ENCODE measurements at places on chromosomes 5 and 9.

DNA sequence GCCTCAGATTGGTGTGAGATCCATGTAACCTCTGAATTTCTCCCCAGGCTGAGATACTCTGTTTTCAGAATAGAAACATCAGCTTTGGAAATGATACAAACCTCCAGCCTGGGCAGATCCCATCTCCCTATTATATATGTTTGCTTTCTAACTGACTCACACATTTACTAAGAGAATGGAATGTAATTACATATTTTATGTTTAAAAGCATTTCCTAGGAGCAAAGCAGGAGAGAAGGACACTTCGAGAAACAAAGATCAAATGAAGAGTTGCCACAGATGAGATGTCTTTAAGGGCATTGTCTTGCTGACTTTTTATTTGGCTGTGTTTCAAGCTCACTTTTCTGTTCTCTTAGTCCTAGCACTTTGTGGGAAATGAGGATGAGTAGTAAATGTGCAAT, 96.3 kb downstream of the CDH18 start:
- no peak for DNase-seq

- no peak for DNase-seq
Observed at GRCh38 chr5:144276034-144276822, 105.6 kb downstream of the KCTD16 start.

DNA sequence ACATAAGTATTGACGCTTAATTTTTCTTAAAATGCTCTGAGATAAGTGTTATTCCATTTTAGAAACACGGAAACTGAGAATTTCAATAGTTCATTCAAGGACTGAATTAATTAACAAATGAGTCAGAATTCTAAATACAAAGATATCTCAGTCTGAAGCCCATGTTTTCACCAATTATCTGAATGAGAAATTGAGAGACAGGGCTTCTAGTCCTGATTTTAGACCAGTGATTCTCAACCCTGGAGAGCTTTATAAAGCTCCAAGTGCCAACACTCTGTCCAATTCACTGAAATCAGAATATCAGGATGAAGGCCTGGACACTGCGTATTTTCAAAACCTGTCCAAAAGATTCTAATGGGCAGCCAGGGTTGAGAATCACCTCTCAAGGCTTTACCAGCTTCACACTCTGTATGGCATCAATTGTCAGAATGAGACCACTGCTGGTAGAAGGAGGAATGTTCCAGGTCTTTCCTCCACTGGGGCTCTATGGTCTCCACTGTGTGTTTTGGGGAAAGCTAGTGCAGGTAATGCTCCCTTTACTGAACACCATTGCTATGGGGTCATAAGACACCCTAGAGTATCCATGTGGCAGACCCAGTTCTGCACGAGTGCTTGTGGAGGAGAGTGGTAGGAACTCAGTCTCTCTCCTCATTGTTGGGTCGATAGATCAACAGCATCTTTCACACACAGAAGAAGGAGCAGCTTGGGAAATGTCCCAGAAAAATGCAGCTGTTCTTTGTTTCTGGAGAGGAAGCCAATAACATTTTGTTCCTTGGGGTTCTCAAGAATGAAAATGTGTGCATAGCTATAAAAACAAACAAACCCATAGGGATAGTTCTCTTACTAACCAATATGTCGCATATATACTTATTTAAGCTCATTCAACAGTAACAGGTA, 99.7 kb upstream of the OSMR start:
- no peak for DNase-seq

GRCh38 chr9:27538647-27539046, 9.0 kb upstream of the MOB3B start:
- DNase-seq, result no peak

GRCh38 chr5:39479537-39479936, 54.8 kb upstream of the DAB2 start:
- DNase-seq, result no peak

DNA sequence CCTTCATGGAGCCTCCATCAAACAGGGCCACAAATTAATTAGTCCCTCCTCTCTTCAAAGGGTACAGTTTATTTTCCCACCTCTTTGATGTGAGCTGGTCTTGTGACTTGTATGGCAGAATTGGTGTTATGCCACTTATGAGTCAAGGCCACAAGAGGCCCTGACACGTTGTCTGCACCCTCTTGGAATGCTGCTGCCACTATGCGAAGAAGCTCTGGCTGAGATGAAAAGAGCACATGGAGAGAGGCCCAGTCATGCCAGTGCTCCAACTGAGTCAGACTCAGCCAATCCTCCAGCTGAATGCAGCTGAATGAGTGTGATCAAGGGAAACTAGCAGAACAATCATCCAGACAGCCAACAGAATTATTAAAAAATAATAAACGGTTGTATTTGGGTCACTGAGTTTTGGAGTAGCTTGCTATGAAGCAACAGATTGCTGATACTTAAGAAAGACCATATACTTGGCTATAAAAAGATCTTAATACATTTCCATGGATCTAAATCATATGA, 128.3 kb downstream of the MARCHF11 start:
- DNase-seq, result no peak

DNA sequence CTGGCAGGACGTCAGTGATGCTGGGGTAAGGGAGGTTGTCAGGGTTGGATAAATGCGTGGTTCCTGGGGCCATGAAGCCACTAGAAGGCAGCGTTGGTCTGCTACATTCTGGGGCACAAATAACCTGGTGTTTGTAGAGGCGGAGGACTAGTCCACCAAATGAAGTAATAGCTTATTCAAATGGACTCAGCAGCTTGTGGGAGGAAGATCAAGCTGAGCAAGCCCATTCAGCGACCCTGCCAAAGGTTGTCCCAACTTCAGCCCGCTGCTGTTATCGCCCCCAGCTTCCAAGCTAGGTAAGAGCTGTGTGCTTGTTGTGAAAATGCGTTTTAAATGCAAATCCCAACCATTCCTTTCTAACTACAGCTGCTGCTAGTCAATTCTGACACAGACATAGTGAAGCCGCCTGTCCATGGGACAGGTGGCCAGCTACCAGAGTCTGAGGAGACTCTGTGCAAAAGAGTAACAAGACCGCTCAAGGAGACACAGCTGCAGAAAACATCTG, 7.6 kb upstream of the FAM240B start:
- no peak for DNase-seq

DNA sequence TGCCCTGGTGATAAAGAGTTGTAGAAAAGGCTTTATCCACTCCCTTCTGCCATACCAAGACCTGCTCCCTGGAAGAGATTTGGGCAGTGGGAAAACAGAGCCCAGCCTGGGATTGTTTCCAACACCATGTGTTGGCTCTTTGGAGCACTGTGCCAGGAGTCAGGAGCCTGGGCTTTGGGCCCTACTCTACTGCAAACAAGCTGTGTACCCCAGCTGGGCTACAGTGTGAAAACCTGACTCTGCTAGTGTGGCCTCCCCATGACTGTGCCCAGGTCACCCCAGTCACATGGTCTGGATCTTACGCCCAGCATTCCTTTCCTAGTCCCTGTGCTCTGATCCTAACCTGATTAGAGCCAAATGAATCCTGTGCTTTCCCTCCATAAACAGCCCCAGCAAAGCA, 39.3 kb upstream of the SHB start:
- peak; percentile 43 for DNase-seq

DNA sequence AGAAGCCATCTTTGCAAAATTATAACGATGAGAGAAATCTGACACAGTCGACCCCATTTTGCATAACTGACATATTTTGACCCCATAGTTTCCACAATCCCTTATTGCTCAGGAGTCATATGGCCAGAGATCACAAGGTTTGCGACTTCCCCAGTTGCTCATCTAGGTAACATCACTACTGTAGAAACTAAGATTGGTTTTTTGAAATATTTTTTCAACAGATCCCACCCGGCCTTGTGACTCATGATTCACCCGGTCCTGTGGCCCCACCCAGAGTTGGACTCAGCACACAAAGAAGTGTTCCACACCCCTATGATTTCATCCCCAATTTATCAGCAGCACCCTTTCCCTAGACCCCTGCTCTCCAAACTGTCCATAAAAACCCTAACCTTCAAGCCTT, 50.2 kb downstream of the TIMD4 start:
- no peak for DNase-seq

DNA sequence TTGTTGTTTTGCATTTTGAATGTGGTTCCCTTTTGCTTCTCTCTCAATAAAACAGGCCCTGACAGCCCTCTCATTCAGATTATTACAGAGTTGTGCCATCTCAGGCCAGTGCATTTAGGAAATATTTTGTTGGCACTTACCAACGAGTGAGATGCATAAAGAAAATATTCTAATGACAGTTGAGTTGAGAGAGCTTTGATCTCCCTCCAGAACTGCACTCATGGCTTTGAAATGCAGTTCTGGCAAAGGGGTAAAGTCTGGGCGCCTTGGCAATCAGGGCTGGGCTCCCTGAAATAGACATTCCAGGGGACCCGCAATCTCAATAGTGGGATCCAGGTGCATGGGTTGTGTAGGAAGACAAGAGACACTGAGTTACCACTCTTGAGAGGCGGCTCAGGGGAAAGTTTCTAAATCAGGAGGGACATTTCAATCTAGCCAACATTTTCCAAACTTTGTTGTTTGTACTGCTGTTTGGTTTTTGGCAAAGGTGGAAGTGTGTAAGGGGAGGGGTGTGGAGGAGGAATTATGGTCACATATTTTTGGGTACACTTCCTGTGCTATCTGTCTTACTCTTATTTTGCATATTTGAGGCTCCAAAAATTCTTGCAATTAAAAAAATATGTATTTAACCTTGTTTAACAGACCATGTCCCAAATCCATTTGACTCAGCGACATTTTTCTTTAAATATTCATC, 48.8 kb downstream of the PAPPA start:
- no peak for DNase-seq

- peak; percentile 89 for DNase-seq
Observed at GRCh38 chr5:68268101-68268851, 52.7 kb downstream of the PIK3R1 start.

DNA sequence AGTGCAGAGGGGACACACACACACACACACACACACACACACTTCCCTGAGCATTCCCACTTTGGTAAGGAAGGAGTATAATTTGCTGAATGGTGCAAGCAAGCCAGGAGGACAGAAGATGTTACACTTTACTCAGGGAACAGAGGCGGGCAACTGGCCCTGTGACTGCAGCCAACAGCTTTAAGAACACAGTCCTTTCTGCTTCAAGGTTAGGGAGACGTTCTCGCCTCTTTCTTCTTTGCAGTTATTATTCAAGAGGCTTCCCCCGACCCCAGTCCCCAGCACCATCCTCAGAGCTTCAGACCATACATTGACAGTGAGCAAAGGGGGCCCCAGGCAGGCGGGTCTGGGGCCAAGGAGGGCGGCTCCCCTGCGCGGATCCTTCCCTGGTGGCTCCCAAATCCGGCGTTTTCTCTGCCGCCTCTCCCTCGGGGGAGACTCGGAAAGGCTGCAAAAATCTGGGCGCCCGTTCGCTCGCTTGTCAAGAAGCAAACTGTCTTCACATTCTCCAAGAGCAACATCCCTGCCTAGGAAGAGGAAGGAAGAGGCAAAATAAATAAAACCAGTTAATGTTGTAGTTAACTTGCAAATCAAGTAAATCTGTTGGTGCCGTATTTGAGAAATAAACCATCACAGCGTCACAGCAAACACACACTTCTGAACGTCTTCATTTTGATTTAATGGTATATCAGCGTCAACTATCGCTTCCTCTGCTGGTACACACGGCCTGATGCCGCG, 3.8 kb upstream of the LHX2 start:
- no peak for DNase-seq

GRCh38 chr9:21728781-21729180, 73.7 kb upstream of the MTAP start:
- DNase-seq, result no peak

GRCh38 chr5:143262393-143263174, 140.9 kb downstream of the NR3C1 start:
- DNase-seq, result no peak

DNA sequence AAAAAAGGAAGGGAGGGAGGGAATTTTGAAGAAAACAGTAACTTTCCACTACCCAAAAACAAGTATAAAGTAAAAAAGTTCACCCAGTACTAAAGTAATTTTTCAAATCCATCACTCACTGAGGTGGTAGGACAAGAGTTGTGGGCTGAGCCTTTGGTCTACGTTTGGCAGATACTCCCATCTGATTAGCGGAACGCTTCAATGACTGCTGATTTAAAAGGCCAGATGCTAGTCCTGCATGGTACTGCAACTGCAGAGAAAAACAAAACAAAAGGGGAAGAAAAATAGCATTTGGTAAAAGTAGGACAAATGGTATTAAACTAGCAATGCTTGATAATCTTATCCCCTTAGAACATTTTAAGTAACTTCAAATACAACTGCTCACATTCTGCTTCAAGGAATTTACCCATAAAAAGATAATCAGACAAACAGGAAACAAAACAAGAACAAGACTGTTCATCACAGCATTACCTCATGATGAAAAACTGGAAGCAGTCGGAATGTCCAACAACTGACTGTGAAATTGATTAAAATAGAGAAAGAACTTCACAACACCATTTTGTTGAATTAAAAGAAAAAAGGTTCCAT, 65.4 kb downstream of the MED27 start:
- no peak for DNase-seq

DNA sequence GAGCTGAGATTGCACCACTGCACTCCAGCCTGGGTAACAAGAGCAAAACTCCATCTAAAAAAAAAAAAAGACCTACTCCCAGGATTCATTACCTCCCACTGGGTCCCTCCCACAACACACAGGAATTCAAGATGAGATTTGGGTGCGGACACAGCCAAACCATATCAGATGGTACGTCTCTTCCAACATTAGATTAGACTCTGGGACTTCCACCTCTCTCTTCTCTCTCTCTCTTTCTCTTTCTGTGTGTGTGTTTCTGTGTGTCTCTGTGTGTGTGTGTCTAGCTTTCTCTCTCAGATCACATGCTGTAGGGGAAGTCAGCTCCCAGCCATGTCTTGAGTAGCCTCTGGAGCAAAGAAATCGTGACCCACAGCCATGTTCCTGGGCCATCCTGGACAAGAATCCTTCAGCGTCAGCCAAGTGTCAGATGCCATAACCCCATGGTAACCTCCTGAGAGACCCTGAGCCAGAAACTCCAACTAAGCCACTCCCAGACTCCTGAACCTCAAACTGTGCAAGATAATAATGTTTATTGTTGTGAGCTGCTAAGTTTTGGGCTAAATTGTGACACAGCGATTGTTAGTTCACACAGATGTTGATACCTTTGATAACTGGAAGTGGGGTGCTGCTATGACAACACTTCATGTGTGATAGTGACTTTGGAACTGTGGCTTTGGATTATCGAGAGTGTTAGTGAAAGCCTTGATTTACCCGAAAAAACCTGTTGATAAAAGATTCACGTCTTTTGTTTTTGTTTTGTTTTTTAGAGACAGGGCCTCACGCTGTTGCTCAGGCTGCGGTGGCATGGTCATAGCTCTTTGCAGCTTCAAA, 4.1 kb upstream of the CMBL start:
- DNase-seq, result no peak

DNA sequence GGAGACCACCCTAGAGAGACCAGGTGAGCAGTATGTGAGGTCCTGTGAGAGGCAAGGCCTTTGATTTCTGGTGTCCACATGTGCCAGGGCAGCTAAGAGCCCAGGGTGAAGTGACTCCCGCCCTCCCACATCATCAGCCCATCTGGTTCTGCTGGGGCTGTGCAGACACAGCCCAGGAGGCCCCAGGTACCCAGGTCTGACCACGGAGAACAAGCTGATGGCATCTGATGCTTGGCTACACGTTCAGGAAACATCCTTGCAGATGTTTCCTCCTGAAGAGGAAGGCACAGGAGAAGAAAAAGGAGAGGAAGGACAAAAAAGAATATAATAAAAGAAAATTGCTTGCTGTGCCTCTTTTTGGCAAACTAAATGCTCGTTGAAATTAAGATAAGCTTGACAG, 225.8 kb downstream of the PAX5 start:
- DNase-seq, result no peak

- DNase-seq, result no peak
Observed at GRCh38 chr5:10874541-10874940, 113.5 kb upstream of the DAP start.

Data from NCI-H82 (cell line).